Lower leg skin (tissue), 4 donors: ENCODE measurements at places on chromosomes 16 and 17.

- DNase-seq = peak; percentile 73
These were observed 21.7 kb downstream of the ACSF3 start for GRCh38 chr16:89115216-89115861.

- DNase-seq = no peak
These were observed 8.3 kb downstream of the CARD14 start for GRCh38 chr17:80177986-80178595.

DNA sequence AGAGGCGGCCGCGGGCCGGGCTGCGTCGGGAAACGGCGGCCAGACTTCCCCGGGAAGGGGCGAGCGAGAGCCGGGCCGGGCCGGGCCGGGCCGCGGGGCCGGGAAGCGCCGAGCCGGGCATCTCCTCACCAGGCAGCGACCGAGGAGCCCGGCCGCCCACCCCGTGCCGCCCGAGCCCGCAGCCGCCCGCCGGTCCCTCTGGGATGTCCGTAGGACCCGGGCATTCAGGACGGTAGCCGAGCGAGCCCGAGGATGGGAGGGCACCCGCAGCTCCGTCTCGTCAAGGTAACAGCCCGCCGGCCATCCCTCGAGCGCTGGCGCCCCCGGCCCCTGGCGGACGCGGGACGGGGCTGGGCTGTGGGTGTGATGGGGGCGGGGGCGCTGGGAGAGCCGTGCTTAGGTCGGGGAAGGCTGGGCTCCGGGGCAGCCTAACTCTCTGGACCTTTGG lies at the start of gene CRHR1:
CRHR1 (plus strand) TSS at position 28 of the 448 bp plus-strand sequence; CDS start at position 253, 225 bp downstream.
- no peak for DNase-seq

- DNase-seq = no peak
These were observed 3.3 kb downstream of the PGS1 start for GRCh38 chr17:78381601-78382232.

DNA sequence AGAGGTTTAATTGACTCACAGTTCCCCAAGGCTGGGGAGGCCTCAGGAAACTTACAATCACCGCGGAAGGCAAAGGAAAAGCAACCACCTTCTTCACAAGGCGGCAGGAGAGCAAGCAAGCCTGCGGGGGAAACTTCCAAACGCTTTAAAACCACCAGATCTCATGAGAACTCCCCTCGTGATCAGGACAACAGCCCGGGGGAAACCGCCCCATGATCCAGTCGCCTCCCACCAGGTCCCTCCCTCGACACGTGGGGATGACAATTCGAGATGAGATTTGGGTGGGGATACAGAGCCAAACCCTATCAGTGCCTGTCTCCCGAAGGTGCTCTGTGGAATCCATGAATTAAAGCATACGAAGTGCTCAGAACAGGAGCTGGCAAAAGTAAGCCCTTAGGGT lies 43.9 kb upstream of the ABR start:
- no peak for DNase-seq

GRCh38 chr16:11781773-11782172 lies 15.3 kb downstream of the ZC3H7A start:
- DNase-seq = no peak

DNA sequence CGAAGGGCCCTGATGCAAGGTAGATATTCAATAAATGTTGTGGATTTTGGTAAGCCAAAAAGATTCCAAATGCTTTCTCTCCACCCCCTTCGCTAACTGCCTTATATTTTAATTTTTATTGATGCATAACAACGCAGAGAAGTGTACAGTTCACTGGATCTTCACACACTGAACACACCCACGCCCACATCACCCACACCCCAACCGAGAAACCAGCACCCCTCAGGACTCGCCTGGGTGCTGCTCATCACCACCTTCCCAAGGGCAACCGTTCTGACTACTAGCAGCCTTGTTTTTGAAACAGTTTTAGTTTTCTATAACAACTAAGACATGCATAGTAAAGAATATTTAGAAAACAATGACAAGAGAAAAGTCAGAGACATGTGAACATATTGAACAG lies 9.1 kb upstream of the PLCG2 start:
- DNase-seq = no peak

DNA sequence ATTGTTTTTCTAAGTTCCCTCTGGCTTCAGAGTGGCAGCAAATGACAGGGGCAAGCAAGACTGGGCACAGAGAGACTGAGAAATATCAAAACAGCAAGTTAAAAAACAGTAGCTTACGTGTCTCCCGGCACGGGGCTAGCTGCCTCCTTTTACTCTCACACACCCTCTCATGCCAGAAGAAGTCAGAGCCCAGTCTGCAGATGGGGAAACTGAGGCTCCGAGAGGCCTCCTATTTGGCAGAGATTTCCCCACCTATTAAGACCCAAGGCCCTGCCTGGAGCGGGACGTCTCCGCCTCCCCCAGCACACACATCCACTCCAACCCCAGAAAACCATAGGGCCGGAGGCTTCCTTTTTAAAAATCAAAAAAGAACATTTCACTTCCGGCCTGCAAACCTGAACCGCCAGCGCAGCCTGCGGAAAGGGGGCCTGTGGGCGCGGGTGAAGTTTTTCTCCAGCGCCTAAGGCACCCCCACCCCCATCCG lies 832 bp downstream of the CARHSP1 start:
- DNase-seq = no peak

DNA sequence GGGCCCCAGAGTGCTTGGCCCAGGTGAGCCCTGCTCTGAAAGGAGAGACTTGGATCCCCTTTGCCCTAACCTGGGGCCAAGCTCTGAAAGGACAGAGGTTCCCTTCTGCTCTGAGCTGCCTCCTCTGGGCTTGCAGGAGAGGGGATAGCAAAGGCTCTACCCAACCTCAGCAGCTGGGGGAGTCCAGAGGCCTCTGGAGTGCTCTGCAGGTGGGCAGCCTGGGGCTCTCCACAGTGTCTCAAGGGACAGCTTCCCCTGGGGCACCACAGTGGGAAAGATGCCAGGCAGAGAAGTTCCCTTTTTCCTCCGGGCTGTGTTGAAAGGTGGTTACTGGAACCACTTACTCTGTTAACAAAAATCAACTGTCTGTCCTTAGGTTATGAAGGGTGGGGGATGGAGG lies 48.2 kb upstream of the MGAT5B start:
- DNase-seq = no peak

DNA sequence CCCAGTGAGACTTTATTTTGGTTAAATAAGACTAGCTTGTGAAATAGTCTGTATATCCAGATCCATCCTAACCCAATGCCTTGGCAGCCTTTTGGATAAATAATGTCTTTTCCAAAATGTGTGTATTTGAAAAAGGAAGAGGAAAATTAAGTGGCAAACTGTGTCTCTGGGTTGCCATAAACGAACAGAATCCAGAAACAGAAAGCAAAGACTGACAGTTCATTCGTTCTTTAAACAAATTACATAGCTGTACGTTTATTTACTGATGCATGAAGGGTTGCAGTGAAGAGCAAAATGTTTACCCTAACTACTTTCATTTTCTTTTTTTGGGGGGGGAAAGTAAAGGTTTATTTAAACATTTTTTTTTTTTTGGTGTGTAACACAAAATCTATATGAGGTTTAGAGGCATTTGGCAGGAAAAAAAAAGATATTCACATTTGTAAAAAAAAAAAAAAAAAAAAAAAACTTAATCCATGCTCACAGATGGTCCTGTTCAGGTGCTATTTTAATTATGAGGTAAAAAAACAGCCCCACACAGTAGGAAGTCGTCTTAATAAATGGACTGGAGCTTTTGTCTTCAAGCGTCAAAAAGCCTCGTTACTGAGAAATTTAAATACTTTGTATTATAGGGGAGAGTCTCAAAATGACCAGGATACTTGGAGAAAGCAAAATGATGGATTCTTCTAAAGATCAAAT lies 245.9 kb downstream of the FTO start:
- no peak for DNase-seq

DNA sequence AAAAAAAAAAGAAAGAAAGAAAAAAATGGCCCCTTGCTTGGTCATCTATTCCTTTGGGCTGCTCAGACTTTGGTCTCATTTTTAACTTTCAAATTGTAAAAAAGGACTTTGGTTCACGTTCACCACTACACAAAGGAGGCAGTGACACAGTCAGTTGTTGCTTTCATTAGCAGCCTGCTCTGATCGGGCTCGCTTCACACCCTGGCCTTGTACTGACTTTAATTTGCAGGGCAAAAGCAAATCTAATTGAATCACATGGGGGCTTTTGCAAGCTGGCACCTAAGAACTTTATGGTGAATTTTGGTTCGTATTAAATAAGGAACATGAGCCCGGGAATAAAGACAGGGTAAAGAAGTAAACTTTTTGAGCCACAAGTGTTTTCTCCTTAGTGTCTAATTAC lies 103.6 kb upstream of the CDH11 start:
- no peak for DNase-seq
